ENCODE measurements at places on chromosomes 3 and 15. TPM values are rescaled to one million over a fixed set of nuclear protein-coding genes. Genes with fewer than 3 reads are reported as not detected.

GOLGA6A gene
- total RNA-seq, result not detected

WDR72 gene
- not detected for total RNA-seq

FOXB1 gene
- 3.7 TPM for total RNA-seq

LSMEM2 gene
- not detected for total RNA-seq

FES gene
- 32.4 TPM for total RNA-seq

All from activated CD4-positive, alpha-beta memory T cell treated with anti-CD3 and anti-CD28 coated beads, Interleukin-2, amount 10 ng/mL, durations not matched to agents 7 days and 5 days (primary cell).